ENCODE measurements at places on chromosomes 2 and 18.

DNA sequence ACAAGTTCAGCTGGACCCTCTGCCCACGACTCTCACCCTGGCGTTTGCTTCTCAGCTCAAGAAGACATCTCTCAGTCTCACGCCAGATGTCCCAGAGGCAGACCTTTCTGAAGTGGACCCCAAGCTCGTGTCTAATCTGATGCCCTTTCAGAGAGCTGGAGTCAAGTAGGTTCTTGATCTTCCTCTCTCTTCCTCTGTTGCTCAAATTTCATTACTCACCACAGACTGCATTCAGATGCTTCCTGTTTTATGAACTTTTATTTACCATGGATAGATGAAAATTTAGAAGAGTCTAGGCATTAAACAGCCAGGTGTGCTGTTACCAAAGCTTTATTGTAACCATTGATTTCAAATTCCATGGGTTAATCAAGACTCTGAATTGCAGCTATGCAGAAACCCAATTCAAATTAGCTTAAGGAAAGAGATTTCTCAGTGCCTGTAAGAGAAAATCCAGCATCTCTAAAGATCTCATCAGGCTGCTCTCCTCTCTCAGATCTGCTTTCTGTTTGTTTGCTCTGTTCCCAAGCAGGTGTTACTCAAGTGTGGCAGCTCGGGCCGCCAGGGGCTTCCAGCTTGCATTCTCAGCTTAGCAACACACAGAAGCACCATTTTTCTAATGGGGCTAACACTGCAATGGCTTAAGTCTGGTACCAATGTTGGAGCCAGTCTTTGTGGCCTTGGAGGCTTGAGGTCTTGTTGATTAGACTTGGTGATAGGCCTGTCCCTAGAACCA lies 16.5 kb downstream of the SMARCAL1 start:
- no peak for DNase-seq

DNA sequence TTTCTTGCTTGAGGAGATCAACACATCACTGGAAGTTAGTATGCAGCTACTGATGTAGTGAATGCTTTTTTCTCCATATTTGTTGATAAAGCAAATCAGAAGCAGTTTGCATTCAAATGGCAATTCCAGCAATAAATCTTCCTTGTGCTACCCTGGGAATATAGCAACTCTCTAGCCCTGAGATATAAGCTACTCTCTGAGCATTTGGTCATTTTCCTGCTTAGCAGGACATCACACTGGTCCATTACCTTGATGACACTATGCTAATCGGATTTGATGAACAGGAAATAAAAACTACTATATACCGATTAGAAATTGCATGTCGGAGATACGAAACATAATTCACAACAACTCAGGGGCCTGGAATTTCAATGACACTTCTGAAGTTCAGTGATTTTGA lies 152.7 kb downstream of the CBLN2 start:
- DNase-seq: no peak

DNA sequence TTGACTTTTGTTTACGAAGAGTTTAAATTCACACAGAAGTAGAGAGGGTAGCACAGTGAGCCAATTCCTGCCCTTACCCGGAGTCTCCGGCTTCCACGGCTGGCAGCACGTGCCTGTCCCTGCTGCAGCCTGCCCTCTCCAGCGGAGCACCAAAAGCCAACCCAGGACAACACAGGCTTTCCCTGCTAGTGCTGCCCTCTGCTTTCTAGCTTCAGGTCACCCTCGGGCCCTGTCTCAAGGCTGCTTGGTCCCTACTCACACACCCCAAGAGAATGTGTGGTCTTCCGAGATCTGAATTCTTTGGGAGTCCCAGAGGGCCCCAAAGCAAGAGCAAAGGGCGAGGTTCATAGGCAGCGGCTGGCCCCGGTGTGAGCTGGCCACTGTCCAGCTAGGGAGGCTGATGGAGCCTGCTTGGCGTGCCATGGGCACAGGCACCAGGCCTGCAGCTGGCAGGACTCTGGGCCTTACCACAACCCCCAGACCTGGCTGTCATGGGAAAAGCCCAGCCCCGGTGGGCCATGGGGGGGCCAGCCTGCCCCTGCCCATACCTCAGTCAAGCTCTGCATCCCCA lies 7.0 kb upstream of the HS6ST1 start:
- no peak for DNase-seq

DNA sequence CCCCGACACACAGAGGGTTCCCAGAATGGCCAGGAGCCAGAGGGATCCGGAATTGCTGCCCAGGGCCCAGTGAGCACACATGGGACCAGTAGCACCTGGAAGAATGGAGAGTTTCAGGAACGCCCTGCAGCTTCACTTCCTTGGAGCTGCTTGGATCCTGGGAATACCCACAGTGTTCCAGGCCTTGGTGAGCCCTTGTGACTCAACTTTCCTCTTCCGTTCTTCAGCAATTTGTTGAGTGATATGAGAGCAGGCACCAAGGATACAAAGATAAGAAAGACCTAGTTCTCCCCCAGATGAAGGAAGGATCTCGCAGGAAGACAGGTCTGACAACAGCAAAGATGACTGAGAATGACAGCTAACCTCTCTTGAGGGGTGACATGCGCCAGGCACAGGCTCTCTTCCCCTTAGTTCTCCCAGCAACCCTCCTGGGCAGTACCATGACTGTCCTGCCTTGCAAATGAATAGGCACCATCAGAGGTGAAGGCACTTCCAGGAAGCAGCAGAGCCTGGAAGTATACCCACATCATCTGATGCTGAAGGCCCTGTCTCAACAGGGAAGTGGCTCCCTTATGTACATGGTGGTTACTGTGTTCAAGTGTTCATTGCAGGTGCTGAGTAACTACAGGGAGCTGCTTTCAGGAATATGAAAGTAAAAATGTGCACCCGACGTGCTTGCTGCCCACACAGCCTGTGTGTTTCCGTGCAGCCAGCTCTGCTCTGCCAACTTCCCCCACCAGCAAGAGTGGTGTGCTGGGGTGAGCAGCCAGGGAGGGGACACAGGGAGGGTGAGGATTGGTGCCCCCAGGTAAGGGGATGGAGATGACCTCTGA lies 116.2 kb downstream of the STPG4 start:
- no peak for DNase-seq

DNA sequence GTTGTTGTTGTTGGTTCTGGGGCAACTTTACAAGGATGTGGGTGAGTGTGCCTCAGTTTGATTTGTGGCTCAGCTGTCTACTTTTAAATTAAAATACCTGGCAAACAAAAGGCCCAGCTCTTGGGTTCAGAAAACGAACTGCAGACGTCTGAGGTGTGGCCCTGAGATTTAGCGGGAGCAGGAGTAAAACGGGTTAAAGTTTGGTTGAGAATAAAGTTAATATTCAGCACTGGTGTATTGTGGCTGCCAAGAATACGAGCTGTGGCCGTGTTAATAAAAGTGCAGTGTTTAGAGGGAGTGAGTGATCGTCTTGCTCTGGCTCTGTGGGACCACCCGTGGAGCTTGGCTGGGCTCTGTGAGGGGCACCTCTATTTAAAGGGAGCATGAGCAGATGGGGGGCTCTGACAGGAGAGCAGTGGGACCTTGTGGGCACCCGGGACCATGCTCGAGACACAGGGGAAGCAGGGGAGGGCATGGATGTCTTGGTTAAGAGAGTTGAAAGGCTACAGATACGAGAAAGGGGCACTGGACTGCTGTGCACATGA lies 80.3 kb downstream of the VAPA start:
- DNase-seq: no peak

GRCh38 chr18:32189790-32190189 lies at the start of gene MEP1B:
Gene MEP1B (plus strand): TSS chr18:32190039. CDS start chr18:32190071, 32 bp downstream.
- DNase-seq: no peak

- DNase-seq: no peak
These were observed 274.8 kb upstream of the ST6GAL2 start for GRCh38 chr2:107160640-107161239.

DNA sequence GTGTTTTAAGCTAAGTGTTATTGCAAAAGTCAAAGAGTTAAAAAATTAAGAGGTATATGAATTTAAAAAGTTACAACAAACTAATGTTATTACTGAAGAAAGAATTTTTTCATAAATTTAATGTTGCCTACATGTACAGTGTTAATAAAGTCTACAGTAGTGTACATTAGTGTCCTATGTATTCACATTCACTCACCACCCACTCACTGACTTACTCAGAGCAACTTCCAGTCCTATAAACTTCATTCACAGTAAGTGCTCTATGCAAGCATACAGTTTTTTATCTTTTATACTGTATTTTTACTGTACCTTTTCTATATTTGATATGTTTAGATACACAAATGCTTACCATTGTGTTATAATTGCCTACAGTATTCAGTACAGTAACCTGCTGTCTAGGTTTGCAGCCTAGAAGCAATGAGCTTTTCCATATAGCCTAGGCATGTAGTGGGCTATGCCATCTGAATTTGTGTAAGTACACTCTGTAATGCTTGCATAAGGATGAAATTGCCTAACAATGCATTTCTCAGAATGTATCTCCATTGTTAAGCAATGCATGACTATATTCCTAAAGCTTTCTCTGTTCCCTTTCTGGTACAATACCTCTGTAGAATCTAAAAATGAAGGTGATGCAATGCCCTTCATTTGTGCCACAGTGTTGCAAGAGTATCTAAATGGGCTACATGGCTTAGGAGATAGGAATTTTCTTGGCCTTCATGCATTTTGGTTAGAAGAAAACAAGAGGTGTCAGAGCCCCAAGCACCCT lies 370.8 kb upstream of the NT5C1B start:
- DNase-seq: no peak

- DNase-seq: no peak
These were observed 127.1 kb upstream of the CHAC2 start for GRCh38 chr2:53640466-53640865.

DNA sequence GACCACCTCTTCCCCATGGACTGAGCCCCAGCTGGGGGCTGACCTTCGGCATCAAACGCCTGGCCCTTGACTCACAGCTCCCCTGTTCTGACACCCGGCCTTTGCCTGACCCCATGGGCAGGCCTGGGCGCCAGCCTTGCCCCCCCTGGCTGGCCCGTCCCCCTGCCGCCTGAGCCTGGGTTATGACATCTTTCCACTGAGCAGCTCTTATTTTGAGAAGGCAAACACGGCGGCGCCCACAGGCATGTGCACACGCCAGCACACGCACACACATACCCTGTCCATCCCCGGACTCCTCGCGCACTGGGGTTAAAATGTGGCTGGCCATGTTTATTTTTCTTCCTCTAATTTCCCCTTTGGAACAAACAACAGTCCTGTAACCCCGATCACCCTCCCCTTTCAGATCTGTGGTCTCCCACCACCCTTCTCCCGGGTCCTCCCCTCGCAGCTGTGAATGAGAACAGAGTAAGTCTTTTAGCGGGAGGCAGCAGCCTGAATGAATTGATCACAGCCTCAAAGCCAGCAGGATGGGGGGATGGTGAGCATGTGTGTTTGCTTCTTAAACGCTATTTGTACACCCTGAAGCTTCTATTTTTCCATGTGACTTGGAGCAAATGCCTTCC lies 11.8 kb upstream of the ATOH8 start:
- DNase-seq: no peak

DNA sequence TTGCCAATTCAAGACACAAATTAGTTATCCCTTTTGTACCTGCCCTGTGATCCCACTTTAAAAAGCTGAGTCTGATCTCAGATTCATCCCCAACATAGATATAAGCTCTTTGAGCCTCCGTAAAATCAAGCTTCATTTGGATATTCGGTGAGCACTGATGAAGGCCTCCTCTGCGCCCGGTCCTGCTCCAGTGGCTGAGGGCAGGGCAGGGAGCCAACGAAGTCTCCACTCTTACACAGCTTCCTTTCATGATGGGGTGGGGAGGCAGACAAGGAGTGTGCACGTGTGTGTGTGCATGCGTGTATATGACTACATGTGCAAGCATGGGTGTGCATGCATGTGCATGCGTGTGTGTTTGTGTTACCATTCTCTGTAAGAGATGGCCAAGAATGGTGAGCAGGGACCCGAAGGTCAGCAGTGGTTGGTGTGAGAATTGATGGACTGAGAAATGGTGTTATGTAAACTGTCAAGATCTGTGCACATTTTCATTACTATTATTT lies 43.6 kb downstream of the IL1RL2 start:
- no peak for DNase-seq

GRCh38 chr2:183179156-183179555 lies 54.9 kb downstream of the NUP35 start:
- no peak for DNase-seq

- DNase-seq: no peak
These were observed 40.0 kb downstream of the SLC40A1 start for GRCh38 chr2:189540551-189540950.

- no peak for DNase-seq
These were observed 71.4 kb downstream of the GALR1 start for GRCh38 chr18:77320971-77321559.

- DNase-seq: no peak
These were observed 31.1 kb downstream of the GREB1 start for GRCh38 chr2:11564816-11565567.
